Hematopoietic multipotent progenitor cell treated with erythropoietin and hydrocortisone succinate and interleukin-3 and kit ligand, for 4 days (in vitro differentiated cells): ENCODE measurements at places on chromosomes 2 and 18.
A peak's percentile ranks its signal among the peaks of the same experiment; 100 is the strongest.

DNA sequence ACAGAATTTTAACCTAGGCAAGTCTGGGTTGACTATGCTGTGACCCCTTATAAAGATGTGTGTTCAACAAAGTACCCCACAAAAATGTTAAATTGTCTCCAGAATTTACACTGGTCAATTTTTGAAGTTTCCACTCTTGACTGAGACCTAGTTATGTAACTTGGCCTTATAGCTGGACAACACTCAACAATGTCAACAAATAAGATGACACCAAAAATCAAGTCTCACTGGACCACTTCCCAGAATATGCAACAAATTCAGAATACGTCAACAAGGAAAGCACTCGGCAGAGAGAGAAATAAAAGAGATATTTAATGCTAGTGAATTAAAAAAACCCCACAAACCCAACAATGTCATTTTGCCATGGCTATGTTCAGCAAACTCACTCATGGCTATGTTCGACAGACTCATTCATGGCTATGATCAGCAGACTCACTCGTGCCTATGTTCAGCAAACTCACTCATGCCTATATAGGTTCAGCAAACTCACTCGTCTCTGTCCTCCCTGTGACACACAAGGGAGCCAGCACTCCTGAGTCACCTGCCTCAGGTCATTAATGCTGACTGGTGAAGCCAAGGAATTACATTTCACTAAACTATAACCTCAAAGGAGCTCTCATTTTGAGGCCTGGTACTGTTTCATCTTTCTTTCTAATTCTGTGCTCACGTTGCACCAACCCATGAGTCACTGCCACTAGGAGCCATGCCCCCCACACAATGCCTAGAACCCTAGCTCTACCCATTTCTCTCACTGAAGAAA lies 72.7 kb downstream of the PTPN2 start:
- no peak for DNase-seq

DNA sequence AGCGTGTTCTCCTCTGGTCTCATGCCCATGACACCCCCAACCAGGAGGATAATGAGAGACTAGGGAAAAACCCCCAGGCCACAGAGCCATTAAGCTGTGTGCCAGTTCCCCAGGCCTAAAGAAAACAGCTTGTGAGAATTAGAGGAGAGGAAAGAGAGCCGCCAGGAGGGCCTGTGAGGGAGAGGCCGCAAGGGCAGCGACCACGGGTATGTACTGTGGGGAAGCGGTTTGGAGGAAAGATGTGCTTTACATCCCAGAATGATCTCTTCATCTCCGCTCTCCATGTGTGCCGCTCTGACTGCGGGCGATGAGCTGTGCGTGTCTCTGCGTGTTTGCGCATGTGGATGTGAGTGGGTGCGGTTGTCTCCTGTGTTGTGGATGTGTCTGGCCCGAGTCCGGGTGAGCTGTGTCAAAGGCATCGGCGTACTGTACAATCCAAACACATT lies 82.9 kb downstream of the DYSF start:
- DNase-seq, result no peak

DNA sequence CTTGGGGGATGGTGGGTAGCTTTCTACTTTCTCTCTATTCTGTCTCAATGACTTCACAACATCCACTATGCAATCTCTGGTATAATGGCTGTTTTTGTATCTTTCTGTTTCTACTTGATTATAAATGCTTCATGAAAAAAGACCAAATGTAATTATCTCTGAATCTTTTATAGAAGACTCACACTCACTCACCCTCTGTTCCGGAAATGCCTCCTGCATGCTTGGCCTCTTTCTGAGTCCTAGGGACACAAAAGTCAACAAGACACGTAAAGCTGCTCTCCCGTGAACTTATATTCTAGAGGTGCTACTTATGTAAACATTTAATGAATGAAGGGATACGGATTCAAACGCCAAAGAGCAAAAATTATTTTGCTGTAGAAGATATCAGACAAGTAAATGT lies 502.2 kb upstream of the SOX11 start:
- DNase-seq, result no peak

- DNase-seq, result no peak
Measured at GRCh38 chr2:167253025-167253424, 364.7 kb downstream of the XIRP2 start.

- DNase-seq, result no peak
Measured at GRCh38 chr2:231133365-231134099, 8.7 kb upstream of the HTR2B start.

GRCh38 chr2:172845028-172845630 lies 109.5 kb downstream of the RAPGEF4 start:
- no peak for DNase-seq

DNA sequence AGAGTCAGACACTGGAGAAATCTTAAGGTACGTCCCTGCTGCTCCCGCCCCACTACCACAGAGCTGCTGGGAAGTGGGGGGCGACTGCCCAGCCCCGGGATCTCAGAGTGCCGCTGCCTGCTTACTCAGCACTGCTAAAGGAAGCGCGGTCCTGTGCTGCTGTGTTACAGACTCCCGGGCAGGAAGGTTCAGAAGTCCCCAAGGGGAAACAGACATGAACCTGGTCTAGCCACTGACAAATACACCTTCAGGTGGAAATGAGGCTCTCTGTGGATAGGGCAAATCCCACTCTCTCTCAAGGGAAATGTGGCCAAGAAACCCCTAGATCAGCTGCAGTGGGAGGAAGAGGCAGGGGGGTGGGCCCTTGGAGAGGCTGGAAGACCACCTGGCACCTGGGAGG lies 13.7 kb downstream of the MTERF4 start:
- DNase-seq, result no peak

DNA sequence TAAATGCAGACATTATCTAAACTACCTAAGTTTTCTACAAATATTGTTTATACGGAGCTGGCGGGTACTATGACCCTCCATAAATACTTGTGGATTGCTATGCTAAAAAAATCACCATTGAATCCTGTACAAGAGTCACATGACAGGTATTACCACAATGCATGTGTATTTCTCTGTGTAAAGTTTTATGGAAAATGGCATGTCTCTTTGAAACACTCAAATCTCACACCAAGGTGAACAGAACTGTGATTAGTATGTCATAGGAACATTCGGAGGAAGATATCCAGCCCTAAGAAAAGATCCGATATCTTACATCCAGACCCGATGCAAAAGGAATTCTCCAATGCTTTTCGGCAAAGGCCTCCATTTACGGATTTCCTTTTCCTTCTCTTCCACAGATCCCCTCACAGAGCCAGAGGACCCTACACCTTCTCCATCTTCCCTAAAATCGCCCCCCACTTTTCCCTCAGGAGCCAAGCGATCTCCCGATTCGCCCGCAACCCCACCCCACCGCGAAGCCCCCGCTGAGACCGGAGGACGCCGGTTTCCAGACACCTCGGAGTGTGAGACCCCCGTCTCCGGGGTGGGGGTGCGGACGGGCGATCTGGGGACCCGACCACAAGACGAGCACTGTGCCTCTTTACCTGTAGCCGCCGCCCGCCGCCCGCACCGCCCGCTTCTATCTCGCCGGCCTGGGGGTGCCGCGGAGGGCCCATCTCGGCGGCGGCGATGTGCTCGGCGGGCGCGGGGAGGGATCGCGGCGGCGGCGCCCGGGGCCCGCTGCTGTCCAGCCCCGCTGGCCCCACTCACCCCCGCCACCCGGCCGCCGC lies 1.2 kb downstream of the SAP130 start:
- peak; percentile 30 for DNase-seq

GRCh38 chr18:59492756-59493421 lies 133.8 kb upstream of the LMAN1 start:
- no peak for DNase-seq

- no peak for DNase-seq
Measured at GRCh38 chr2:218138047-218138446, 12.2 kb downstream of the CXCR2 start.

DNA sequence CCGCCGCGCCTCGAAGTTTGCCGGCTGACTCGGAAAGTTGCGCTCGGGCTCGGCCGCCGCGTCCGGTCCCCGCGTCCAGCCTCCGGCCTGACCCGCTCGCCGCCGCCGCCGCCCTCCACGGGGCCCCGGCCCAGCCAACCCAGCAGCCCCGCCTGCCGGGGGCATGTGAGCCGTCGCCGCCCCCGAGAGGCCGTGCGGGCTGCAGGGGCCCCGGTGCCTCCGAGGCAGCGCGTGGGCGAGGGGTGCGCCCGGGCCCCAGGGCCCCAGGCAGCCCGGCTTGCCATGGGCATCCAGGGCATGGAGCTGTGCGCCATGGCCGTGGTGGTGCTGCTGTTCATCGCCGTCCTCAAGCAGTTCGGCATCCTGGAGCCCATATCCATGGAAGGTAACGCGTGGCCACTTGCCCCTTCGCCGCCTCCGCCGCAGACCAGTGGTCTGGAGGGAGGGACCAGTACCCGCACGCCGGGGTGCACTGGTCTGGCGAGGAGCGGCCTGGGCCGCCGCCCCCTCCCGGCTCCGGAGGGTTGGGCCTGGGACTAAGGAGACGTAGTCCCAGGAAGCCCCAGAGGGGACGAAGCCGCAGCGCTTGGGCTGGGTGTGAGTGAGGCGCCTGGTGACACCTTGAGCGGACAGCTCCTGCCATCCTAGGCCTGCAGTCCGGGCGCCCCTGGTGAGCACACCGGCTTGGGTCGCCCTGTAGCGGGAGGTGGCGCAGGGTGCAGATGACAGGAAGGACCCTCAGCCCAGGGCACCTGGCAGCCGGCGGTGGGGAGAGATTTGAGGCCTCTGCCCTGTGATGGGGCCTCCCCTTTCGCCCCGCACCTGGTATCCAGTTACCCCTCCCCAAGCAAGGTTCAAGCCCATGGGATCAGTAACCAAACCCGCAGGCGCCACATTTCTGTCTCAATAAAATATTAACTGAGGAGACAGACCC lies 49.9 kb downstream of the KCNIP3 start:
- DNase-seq, result peak; percentile 13

DNA sequence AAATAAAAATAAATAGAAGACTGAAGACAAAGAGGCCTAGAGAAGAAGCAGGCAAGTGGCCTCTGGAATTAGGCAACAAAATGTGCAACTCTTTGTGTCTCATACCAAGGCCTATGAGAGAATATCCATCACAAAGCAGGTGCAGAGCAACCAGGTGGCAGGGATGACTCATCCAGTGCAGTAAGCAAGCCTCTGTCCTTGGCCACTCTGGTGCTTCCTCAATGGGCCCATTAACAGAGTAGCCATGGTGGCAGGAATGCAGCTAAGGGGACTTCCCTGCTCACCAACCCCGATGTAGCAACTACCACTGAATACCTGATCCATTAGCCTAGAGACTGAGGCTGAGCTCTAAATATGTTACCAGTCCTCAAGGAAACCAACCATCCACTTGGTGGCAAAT lies 11.0 kb upstream of the EPG5 start:
- no peak for DNase-seq

GRCh38 chr2:111031546-111032478 lies 88.9 kb upstream of the BCL2L11 start:
- no peak for DNase-seq

DNA sequence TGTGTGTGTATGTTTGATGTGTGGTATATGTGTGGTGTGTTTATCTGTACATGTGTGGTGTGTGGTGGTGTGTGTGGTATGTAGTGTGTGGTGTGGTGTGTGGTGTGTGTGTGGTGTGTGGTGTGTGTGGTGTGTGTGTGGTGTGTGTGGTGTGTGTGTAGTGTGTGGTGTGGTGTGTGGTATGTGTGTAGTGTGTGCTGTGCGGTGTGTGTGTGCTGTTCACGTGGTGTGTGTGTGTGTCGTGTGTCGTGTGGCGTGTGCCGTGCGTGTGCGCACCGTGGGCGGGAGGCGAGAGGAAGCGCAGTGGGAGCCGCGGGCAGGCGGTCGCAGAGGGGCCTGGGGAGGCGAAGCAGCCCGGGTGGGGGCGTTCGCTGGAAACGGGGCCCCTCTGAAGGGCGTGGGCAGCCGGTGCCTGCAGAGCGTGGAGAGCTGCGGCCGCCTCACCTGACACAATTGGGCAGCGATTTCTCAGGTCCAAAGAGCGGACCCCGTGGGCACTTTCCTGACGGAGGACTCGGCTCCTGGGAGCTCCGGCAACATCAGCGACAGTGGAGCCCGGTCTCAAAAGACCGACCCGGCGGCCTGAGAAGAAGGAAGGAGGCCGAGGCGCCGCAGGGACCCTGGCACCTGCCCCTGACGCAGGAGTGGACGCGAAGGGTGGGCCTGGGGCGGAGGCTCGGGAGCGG lies 741.1 kb upstream of the SALL3 start:
- peak; percentile 10 for DNase-seq

- DNase-seq, result no peak
Measured at GRCh38 chr2:96906729-96907114, 36.8 kb upstream of the SEMA4C start.

DNA sequence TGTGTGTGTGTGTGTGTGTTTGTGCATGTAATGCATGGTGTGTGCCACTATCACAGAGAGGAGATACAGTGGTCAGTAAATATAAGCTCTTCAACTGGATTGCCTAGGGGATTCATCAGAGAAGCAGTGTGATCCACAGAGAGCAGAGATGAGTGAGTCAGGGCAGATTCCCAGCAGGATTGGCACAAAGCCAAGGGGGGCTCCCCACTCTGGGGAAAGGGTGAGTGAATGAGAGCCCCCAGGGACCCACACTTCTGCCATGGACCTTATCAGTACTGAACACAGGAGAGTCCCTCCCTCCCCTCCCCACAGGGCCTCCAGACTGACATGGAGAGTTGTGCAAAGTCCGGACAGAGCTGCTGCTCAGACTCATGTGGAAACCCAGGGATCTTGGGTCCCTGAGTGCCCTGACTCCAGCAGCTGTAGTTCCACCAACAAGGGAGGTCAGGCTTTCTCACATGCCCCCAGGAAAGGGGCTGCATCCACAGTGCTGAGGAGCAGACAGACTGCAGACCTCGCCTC lies 748.8 kb downstream of the NR4A2 start:
- no peak for DNase-seq

DNA sequence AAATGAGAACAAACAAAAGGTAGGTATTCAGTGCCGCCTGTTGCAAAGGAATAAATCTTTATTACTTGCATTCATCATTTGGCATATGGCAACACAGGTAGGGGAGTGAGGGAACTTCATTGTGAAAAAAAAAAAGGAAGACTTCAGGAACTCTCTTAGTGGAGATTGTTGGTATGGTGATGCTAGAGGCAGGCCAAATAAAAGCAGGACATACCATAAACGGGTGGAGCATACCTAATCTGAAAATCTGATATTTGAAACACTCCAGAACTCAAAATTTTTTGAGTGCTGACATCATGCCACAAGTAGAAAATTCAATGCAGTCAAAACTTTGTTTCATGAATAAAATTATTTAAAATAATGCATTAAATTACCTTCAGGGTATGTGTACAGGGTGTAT lies 425.8 kb upstream of the SYT4 start:
- no peak for DNase-seq

DNA sequence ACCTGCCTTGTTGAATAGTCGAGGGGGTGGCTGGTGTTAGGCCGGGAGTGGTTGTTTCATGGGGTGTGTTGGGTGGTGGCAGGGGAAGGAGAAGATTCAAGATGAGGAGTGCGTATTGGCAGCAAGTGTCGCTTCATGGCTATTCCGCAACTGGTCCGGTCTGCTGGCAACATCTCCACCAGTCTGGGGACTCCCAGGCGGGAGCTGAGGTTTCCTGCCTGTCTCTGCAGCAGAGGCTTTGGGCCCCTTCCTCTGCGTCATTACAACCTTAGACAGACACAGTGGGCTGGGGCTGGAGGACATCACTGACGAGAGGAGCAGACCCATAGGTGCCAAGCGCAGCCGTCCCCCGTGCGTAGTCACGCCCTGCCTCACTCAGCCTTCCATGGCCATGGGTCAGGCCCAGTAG lies 64.0 kb upstream of the MCFD2 start:
- peak; percentile 78 for DNase-seq
